Small intestine (tissue), 16 donors: ENCODE measurements at places on chromosomes 7 and 10. TPM values are rescaled to one million over a fixed set of nuclear protein-coding genes. Genes with fewer than 3 reads are reported as not detected.

- no peak for DNase-seq
- no peaks in the 10 kb centered on the region for H3K27me3 ChIP-seq
- H3K36me3 ChIP-seq, result no peaks in the 10 kb centered on the region
- no peak overlapping the region for H3K27ac ChIP-seq
These were observed 37.0 kb upstream of the DNAJB6 start for GRCh38 chr7:157299613-157300368.

GRCh38 chr7:85074-85882 lies 107.1 kb upstream of the FAM20C start:
- no peaks in the 10 kb centered on the region for H3K4me1 ChIP-seq
- H3K36me3 ChIP-seq, result no peaks in the 10 kb centered on the region
- H3K27me3 ChIP-seq, result no peaks in the 10 kb centered on the region
- no peak overlapping the region for H3K27ac ChIP-seq
- no peak for DNase-seq

DNA sequence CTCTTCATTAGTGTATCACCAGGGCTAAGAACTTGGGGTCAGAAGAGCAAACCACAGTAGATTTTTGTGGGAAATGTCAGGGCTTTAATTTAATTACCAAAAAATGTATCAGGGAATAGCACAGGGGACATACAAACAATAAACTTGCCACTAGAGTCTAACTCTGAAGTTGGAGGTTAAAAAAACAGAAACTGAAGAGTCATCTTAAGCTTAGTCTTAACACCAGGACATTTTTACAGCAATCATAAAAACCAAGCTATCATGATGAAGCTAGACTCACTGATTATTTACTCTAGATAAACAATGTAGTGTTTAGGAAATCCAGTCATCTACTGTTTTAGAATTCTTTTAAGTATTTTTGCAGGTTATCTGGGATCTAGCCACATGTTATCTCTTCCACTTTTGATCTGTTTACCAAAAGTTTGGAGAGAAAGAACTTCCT lies 48.4 kb upstream of the GLI3 start:
- no peaks in the 10 kb centered on the region for H3K4me1 ChIP-seq
- H3K27me3 ChIP-seq, result no peaks in the 10 kb centered on the region
- H3K4me3 ChIP-seq, result no peak overlapping the region

GRCh38 chr10:10814069-10814468 lies 203.6 kb upstream of the CELF2 start:
- H3K27ac ChIP-seq, result no peak overlapping the region
- H3K36me3 ChIP-seq, result no peaks in the 10 kb centered on the region
- H3K27me3 ChIP-seq, result no peaks in the 10 kb centered on the region
- no peak for DNase-seq

DNA sequence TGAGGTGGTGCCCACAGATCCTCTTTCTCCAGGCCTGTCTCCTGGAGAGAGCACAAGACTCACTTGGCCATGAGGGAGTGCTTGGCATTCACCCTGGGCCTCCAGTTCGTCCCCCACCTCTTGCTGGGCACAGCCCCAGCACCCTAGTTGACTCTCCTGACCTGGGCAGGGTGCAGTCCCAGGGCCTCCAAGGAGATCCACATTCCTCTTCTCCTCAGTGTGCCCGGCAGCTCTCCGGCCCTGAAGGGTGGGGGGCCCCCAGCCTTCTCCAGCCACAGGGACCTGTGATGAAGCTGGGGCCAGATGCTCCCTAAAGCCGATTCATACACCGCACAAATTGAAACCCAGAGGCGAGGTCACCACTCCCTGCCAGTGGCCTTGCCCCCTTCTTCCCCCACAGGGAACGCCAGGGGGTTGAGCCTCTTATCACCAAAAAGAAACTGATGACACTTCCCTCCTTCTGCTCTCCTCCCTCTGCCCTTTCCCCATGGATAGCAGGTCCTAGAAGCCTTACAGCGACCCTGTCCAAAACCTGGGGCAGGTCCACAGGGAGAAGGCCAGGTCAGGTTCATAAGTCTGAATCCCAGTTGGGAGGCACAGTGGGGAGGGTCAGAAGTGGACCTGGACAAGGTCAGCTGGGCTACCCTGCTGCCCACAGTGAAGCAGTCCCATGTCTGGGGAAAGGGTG lies 3.1 kb downstream of the EN2 start:
- H3K36me3 ChIP-seq, result no peaks in the 10 kb centered on the region
- H3K27me3 ChIP-seq, result peaks cover 74% of the 10 kb centered on the region
- no peak overlapping the region for H3K4me3 ChIP-seq
- peaks cover 3% of the 10 kb centered on the region for H3K4me1 ChIP-seq
- H3K27ac ChIP-seq, result no peak overlapping the region

- no peaks in the 10 kb centered on the region for H3K27me3 ChIP-seq
- no peaks in the 10 kb centered on the region for H3K36me3 ChIP-seq
- no peaks in the 10 kb centered on the region for H3K4me1 ChIP-seq
- no peak overlapping the region for H3K27ac ChIP-seq
- no peak overlapping the region for H3K4me3 ChIP-seq
These were observed 581.8 kb downstream of the GRID1 start for GRCh38 chr10:85784792-85785191.

- no peaks in the 10 kb centered on the region for H3K4me1 ChIP-seq
- no peaks in the 10 kb centered on the region for H3K36me3 ChIP-seq
- DNase-seq, result no peak
- no peak overlapping the region for H3K27ac ChIP-seq
These were observed 131.1 kb downstream of the WDR37 start for GRCh38 chr10:1187151-1187854.

GRCh38 chr7:130107949-130108674 lies 37.8 kb downstream of the KLHDC10 start:
- H3K27ac ChIP-seq, result no peak overlapping the region
- no peaks in the 10 kb centered on the region for H3K36me3 ChIP-seq
- no peak overlapping the region for H3K4me3 ChIP-seq
- no peak for DNase-seq

DNA sequence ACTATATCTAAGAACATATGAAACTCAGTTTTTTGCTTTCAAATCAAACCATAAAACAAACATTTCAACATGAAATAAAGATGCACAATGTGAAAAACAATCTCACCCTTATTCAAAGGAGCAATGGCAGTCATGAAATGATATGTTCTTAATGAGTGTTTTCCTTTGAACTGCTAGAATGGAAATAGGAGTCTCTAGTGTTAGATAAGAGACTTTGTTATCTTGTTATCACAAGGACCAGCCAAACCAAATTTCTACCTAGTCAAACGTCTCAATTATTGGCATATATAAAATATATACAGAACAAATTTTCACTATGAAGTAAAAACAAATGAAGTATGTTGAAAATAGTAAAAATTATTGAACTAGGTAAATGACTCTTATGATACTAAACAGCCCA lies 1.2 kb downstream of the VPS41 start:
- no peak for DNase-seq
- H3K4me3 ChIP-seq, result no peak overlapping the region
- no peaks in the 10 kb centered on the region for H3K36me3 ChIP-seq
- H3K4me1 ChIP-seq, result peaks cover 3% of the 10 kb centered on the region
- H3K27me3 ChIP-seq, result no peaks in the 10 kb centered on the region

GRCh38 chr10:63697956-63698786 lies 177.0 kb downstream of the REEP3 start:
- no peaks in the 10 kb centered on the region for H3K27me3 ChIP-seq
- H3K4me1 ChIP-seq, result peaks cover 9% of the 10 kb centered on the region
- H3K27ac ChIP-seq, result no peak overlapping the region
- H3K36me3 ChIP-seq, result no peaks in the 10 kb centered on the region
- no peak overlapping the region for H3K4me3 ChIP-seq
- no peak for DNase-seq

GRCh38 chr7:135348493-135348892 lies 114.9 kb downstream of the STRA8 start:
- no peak overlapping the region for H3K4me3 ChIP-seq
- H3K27ac ChIP-seq, result no peak overlapping the region
- no peaks in the 10 kb centered on the region for H3K36me3 ChIP-seq

- no peaks in the 10 kb centered on the region for H3K27me3 ChIP-seq
- peaks cover 11% of the 10 kb centered on the region for H3K4me1 ChIP-seq
- no peak overlapping the region for H3K4me3 ChIP-seq
These were observed 11.6 kb downstream of the GNA12 start for GRCh38 chr7:2832461-2832860.

DNA sequence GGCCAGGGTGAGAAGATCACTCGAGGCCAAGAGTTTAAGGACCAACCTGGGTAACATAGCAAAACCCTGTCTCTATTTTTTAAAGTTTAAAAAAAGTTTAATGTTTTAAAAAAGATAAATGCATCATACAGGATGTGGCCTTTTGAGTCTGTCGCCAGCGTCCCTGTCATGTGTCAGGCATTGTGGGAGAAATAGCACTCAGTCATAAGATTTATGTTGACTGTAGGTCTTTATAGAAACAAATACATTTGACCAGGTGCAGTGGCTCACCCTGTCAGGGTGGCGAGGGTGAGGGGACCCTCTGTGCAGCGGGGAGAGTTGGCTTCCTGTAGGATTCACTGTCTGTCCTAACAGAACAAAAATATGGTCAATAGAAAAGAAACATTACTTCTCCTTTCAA lies 63.5 kb upstream of the SH2B2 start:
- H3K27ac ChIP-seq, result no peak overlapping the region
- no peaks in the 10 kb centered on the region for H3K4me1 ChIP-seq
- no peaks in the 10 kb centered on the region for H3K27me3 ChIP-seq
- no peaks in the 10 kb centered on the region for H3K36me3 ChIP-seq

- DNase-seq, result no peak
- no peaks in the 10 kb centered on the region for H3K27me3 ChIP-seq
- H3K4me1 ChIP-seq, result no peaks in the 10 kb centered on the region
- no peak overlapping the region for H3K27ac ChIP-seq
- no peak overlapping the region for H3K4me3 ChIP-seq
- H3K36me3 ChIP-seq, result no peaks in the 10 kb centered on the region
These were observed 140.6 kb upstream of the TMEM168 start for GRCh38 chr7:112930787-112931186.

GRCh38 chr10:32437334-32437733 lies 8.6 kb upstream of the CCDC7 start:
- no peak overlapping the region for H3K27ac ChIP-seq
- H3K36me3 ChIP-seq, result no peaks in the 10 kb centered on the region
- H3K4me1 ChIP-seq, result no peaks in the 10 kb centered on the region
- H3K27me3 ChIP-seq, result no peaks in the 10 kb centered on the region
- no peak overlapping the region for H3K4me3 ChIP-seq

GRCh38 chr7:73921623-73922528 lies 60.9 kb downstream of the TMEM270 start:
- H3K4me3 ChIP-seq, result no peak overlapping the region
- no peaks in the 10 kb centered on the region for H3K36me3 ChIP-seq
- no peaks in the 10 kb centered on the region for H3K4me1 ChIP-seq

DNA sequence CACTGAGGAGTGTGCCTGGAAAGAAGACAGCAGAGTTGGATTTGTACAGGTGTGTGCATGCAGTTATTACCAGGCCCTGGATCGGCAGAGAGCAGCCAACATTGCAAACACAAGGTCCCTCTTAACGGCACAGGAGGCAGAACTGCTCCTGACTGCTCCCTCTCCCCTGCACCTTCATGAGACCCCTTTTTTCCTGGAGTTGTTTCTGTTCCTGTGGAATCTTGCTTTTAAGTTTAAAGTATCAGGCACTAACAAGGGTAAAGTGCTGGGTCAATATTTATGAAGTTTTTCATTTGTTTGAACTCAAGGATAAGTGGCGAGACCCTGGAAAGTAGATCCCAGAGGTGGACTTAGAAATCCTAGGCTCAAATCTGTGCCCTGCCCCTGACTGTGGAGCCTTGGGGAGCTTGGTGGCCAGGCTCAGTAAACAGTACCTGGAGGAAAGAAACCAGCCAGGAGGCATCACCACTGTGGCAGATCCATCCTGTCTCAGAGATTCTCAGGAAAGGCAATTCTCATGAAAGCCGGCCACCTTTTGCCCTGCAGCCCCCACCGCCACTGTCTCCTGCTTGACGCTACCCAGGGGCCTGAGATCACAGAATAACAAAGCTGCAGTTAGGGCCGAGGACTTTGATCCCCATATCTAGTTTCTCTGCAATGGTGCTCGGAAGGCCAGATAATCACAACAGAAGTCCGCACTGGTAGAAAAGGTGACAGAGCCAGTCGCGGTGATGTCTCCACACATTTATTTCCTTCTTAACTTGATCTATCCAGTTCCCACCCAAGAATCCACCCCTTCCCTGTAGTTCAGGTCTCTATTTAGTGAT lies 36.7 kb downstream of the DDC start:
- peak; percentile 90 for DNase-seq
- H3K27me3 ChIP-seq, result no peaks in the 10 kb centered on the region
- H3K4me3 ChIP-seq, result no peak overlapping the region
- H3K36me3 ChIP-seq, result peaks cover 3% of the 10 kb centered on the region
- H3K27ac ChIP-seq, result peak overlapping the region; percentile 13

DNA sequence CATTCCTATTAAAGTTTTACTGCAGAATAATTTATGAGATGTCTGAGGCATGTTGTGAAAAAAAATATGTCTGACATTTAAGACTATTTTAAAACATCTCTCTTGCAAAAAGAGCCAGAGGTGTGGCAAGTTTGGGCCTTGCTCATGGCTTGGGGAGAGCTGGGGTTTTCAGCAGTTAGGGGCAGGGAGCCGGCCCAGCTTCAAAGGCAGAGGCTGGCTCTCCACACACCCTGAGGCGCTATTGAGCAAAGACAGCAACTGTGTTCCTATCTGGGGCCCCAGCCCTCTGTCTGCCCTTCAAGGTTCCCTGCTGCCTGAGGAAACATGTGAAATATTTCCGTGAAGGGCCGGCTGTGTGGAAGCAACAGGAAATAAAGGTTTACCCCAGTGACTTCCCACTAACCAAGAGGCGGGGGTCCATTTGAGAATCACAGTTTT lies 94.0 kb downstream of the SORBS1 start:
- H3K4me3 ChIP-seq, result no peak overlapping the region
- no peaks in the 10 kb centered on the region for H3K4me1 ChIP-seq
- no peaks in the 10 kb centered on the region for H3K27me3 ChIP-seq
- H3K36me3 ChIP-seq, result no peaks in the 10 kb centered on the region
- peak; percentile 55 for DNase-seq

GRCh38 chr10:124042656-124043309 lies 50.6 kb downstream of the CHST15 start:
- no peak overlapping the region for H3K4me3 ChIP-seq
- no peaks in the 10 kb centered on the region for H3K27me3 ChIP-seq
- no peak for DNase-seq

- DNase-seq, result peak; percentile 52
- no peaks in the 10 kb centered on the region for H3K27me3 ChIP-seq
- peak overlapping the region; percentile 90 for H3K4me3 ChIP-seq
- H3K27ac ChIP-seq, result peak overlapping the region; percentile 99
These were observed 744 bp downstream of the CREM start for GRCh38 chr10:35127289-35127891.

SEMA3D gene
- not detected for polyA plus RNA-seq

RGR gene
- polyA plus RNA-seq, result not detected

MMD2 gene
- not detected for polyA plus RNA-seq

HECTD2 gene
- polyA plus RNA-seq, result 2.9 TPM

SFXN4 gene
- 63.7 TPM for polyA plus RNA-seq

SPDYE9 gene
- polyA plus RNA-seq, result not detected
